ENCODE measurements at places on chromosomes 2 and 18. TPM values are rescaled to one million over a fixed set of nuclear protein-coding genes. Genes with fewer than 3 reads are reported as not detected.

The TMEM17 gene
- total RNA-seq: 1.8 TPM

The ANKRD53 gene
- total RNA-seq: 0.44 TPM

GRCh38 chr18:9353596-9353995 lies 19.0 kb downstream of the TWSG1 start:
- H3K27ac ChIP-seq: no peak overlapping the region
- peaks cover 12% of the 10 kb centered on the region for H3K4me1 ChIP-seq
- no peaks in the 10 kb centered on the region for H3K36me3 ChIP-seq
- no peaks in the 10 kb centered on the region for H3K27me3 ChIP-seq
- no peak overlapping the region for H3K4me3 ChIP-seq

GRCh38 chr2:96771796-96772618 lies 11.3 kb downstream of the CNNM4 start:
- DNase-seq: no peak
- H3K27me3 ChIP-seq: no peaks in the 10 kb centered on the region
- H3K4me3 ChIP-seq: no peak overlapping the region
- H3K27ac ChIP-seq: peak overlapping the region; percentile 92

DNA sequence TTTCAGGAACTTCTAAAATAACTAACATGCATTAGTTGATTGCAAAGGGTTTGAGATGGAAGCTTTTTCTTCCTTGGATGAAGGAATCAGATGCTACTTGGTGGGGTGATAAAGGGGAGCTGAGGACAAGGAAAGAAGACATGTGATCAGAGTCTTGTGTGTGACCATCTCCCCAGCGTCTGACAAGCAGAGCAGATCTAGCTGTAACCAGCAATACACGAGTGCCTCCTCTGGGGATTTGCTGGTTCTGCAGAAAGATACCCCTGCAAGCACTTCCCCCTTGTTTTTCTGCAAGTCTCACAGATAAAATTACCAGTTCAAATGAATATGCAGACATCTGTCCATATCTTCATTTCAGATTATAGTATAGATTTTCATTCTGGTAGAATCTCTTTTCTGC lies 2.7 kb downstream of the CDH7 start:
- no peaks in the 10 kb centered on the region for H3K4me1 ChIP-seq
- no peak overlapping the region for H3K27ac ChIP-seq
- no peak overlapping the region for H3K4me3 ChIP-seq
- H3K36me3 ChIP-seq: no peaks in the 10 kb centered on the region
- DNase-seq: no peak

GRCh38 chr2:73009177-73009839 lies 62.2 kb downstream of the SFXN5 start:
- H3K27ac ChIP-seq: no peak overlapping the region
- no peaks in the 10 kb centered on the region for H3K36me3 ChIP-seq
- no peak overlapping the region for H3K4me3 ChIP-seq
- DNase-seq: no peak
- H3K4me1 ChIP-seq: no peaks in the 10 kb centered on the region
- no peaks in the 10 kb centered on the region for H3K27me3 ChIP-seq

Data from gastrocnemius medialis (tissue), 4 donors.